Stimulated activated CD8-positive, alpha-beta memory T cell treated with anti-CD3 and anti-CD28 coated beads, Interleukin-7, amount 100 ng/mL, for 1 hour (primary cell): ENCODE measurements at places on chromosomes 13 and 19.

DNA sequence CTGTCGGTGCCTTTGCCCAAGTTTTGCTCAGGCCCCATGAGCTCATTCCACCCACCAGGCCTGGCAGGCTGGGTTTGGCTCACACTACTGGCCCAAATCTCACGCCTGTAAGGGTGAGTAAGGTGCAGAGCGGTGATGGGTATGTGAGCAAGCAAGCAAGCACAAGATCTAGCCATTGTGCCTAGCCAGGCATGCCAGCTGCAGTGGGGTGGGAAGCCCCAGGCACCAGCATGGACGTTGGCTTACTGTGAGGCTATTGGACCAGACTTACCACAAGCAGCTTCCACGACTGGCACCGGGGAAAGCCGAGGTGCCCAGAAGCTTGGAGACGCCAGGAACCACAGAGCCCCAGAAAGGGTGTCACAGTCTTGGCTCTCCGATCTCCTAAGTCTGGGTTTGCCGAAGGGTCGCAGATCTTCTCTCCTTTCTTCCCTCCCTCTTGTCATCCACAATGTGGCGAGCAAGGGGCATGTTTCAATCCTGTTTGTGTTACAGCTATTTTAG lies 2659.4 kb upstream of the PCDH20 start:
- no peak for DNase-seq

DNA sequence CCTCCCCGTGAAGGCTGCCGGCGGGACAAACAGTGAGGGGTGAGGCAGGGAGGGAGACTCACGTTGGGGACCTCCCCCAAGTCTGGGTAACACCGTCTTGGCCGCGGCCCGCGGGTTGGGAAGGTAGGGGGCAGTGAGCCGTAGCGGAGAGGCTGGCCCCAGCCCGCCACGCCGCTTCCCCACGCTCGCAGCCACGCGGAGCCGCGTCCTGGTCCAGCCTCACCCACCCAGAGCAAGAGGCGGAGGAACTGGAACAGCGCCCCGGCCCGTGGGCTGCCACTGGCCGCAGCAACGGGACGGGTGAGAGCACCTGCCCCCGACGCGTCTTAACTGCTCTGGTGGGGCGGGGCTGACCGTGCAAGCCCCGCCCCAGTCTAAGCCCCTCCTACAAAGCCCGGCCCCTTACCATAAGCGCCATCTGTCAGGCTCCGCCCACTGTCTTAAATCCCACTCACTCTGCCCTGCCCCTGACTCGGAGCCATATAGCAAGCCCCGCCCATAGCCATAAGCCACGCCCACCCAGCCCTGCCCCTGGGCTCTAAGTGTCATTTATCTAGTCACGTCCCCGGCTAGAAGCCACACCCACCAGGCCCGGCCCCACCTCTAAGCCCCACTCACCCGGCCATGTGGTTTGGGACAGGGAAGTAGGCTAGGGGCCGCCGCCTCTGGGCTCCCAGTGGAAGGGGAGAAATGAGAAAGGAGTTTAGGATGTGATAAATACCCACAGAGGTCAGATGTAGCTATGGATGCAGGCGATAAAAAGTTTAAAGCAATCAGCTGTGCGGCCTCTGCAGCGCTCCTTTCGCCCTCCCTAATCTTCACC lies 2.1 kb upstream of the CCL25 start:
- peak; percentile 69 for DNase-seq

DNA sequence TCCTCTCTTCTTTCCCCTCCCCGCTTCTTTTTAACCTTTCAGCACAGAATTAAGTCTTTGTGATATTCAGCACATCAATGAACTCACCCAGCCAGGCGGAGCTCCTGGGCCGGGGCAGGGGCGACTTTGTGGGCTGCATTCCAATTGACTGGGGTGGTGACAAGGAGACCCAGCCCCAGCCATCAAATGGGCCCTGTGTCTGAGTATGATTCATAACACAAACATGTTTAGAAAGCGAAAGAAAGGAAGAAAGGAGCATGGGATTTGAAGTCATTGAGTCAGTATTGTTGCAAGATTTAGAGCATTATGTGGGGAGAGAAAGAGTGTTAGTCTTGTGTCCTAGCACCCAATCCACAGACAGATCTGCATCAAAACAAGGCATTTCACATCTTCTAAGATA lies 185.3 kb downstream of the LHFPL6 start:
- no peak for DNase-seq

GRCh38 chr19:33374236-33374714 lies 766 bp downstream of the CEBPG start:
- DNase-seq, result no peak

DNA sequence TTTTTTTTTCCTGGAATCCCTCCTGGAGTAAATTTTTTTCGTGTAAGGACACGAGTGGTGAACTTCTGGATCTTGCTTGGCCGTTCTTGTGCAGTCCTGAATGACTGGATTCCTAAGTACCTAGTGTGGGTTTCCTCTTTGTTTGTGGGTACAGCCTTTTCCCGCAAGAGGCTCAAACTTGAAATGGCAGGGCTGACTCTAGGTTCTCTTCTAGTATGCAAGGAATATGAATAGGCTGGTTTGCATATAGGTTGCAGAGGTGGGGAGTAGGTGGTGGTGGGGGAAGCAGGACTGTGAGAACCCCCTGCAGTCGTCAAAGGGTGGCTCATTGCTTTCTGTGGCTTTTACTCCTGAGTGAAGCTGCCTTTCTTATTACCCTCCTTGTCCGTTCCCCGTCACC lies 13.6 kb downstream of the UBAC2 start:
- no peak for DNase-seq

DNA sequence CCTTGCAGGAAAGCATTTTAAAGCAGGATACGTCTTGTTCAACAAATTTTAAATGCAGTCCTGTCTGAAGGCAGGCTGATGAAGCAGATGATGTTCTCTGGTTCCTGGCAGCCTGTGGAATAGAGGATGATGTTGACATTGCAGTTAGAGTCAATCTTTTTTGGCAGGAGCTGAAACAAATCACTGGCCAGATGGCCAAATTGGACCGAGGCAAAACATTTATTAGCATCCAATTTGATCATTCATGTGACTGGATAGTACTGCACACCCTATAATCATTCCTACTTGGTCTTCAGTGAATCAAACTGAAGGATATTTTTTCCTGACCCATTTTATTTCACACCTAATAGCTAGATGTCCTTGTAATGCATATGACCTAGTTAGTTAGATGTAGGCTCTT lies 172.2 kb upstream of the SLC10A2 start:
- no peak for DNase-seq

- no peak for DNase-seq
Measured at GRCh38 chr19:6041991-6042481, 64.1 kb upstream of the RANBP3 start.

- no peak for DNase-seq
Measured at GRCh38 chr19:46950526-46951170, 69.0 kb upstream of the NPAS1 start.

DNA sequence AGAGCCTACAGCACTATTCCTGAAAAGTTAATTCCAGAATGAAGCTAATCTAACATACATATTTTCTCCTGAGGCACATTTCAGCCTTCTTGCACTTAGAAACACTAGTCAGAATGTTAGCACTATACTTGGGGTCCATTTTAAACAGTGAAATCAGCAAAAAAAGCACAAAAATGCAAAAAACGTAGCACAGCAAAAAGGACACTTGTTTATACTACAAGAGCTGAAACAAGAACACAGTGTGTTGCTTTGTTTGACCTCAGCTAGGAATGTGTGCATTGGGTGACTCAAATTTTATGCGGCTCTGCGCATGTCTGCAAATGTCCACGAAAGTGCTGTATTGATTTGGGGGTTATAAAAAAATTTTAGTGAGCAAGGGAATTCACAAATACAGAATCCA lies 226.2 kb downstream of the KCNRG start:
- DNase-seq, result no peak

GRCh38 chr19:19485161-19485997 lies 30.0 kb downstream of the TSSK6 start:
- no peak for DNase-seq
